ENCODE measurements at places on chromosomes 1 and 21.

- H3K4me1 ChIP-seq = no peaks in the 10 kb centered on the region
- H3K36me3 ChIP-seq = no peaks in the 10 kb centered on the region
- H3K27ac ChIP-seq = no peak overlapping the region
- H3K27me3 ChIP-seq = no peaks in the 10 kb centered on the region
- no peak for DNase-seq
These were observed 46.8 kb upstream of the PPM1J start for GRCh38 chr1:112761714-112762480.

DNA sequence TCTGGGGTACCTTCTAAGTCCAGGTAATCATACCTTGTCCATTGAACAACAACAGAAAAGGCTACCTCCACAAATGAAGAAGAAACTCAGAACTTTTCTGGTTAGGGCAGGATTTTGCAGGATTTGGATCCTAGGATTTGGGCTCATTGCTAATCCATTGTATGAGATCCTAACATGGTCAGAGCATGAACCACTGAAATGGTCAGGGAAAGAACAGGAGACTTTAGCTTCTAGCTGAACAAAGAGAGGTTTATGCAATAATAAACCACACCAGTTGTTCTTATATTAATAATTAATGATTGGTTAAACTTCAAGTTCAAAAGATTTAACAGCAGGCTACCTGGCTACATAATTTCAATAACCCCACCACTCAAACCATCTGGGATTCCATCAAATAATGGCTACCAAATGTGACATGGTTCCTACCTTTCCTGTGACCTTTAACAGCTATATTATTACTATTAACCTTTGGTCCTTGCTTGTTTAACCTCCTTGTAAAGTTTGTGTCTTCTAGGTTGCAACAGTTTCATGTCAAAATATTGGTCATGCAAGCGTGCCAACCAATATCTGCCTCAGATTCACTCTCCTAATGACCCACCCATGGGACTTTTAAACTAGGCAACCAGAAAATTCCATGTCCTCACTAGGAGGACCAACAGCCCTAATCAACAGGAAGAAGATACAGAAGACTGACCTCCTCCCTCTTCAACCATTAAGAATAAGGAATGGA is 60.6 kb upstream of the USH2A start:
- no peaks in the 10 kb centered on the region for H3K27me3 ChIP-seq
- DNase-seq = no peak
- H3K36me3 ChIP-seq = no peaks in the 10 kb centered on the region
- no peak overlapping the region for H3K27ac ChIP-seq
- H3K4me3 ChIP-seq = no peak overlapping the region

GRCh38 chr1:198019126-198019525 is 102.0 kb downstream of the LHX9 start:
- H3K4me3 ChIP-seq = no peak overlapping the region
- peaks cover 20% of the 10 kb centered on the region for H3K4me1 ChIP-seq
- DNase-seq = no peak
- H3K27me3 ChIP-seq = no peaks in the 10 kb centered on the region

- DNase-seq = no peak
- H3K4me3 ChIP-seq = no peak overlapping the region
- H3K27ac ChIP-seq = no peak overlapping the region
- no peaks in the 10 kb centered on the region for H3K27me3 ChIP-seq
- no peaks in the 10 kb centered on the region for H3K4me1 ChIP-seq
These were observed 618.3 kb downstream of the SMYD3 start for GRCh38 chr1:245888809-245889208.

GRCh38 chr1:109502364-109502851 is 7.1 kb downstream of the AMIGO1 start:
- no peak overlapping the region for H3K27ac ChIP-seq
- DNase-seq = no peak
- no peaks in the 10 kb centered on the region for H3K27me3 ChIP-seq

DNA sequence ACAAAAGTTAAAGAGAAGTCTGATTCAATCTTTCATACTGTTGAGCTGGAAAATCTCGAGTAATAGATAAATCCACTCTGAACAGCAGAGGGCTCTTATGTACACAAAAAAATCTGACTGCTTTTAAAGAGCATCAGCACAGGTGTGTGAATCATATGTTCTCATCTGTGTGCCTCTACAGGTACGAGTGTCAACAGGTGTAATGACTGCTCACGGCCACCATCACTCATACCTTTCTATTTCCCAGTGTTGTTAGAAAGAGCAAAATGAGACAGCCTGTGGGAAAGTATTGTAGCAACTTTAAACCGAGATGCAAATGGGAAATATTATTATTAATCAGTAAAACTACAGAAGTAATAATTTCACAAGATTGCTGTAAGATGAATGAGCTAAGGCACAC is 49.0 kb upstream of the SCAF4 start:
- H3K27ac ChIP-seq = no peak overlapping the region
- DNase-seq = no peak
- H3K36me3 ChIP-seq = no peaks in the 10 kb centered on the region
- H3K27me3 ChIP-seq = no peaks in the 10 kb centered on the region

DNA sequence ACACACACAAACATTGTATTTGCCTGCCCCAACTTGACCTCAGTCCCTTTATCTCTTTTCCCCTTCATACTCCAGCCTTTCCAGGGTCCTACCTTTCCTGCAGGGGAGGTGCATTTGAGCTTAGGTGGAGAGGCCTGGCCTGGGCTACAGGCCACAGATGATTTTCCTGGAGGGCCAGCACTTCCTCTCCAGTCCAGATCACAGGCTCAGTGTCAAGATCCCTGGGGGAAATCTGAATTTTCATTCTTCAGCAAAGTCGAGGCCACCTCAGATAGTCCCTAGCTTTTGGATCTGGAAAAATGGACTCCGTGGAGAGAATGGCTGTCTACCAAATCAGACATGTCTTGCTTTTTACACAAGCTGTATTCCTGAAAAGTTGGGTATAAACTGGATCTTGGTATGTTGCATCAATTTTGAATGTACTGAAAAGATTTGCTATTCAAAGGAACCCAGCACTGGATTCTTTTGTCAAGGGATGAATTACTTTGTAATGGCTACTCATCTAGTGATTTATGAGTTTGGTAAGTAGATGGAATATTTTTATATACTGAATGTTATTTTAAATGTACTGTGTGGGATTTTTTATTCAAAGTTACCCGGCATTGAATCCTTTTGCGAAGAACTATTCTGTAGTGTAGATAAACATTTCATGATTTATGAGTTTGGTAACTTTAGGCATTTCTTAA is 78.7 kb downstream of the DDR2 start:
- H3K27me3 ChIP-seq = no peaks in the 10 kb centered on the region
- H3K36me3 ChIP-seq = peaks cover 22% of the 10 kb centered on the region
- DNase-seq = no peak
- H3K4me1 ChIP-seq = peaks cover 8% of the 10 kb centered on the region
- no peak overlapping the region for H3K27ac ChIP-seq
- H3K4me3 ChIP-seq = no peak overlapping the region

GRCh38 chr1:232899268-232899667 is 51.1 kb upstream of the NTPCR start:
- no peak overlapping the region for H3K27ac ChIP-seq
- H3K4me3 ChIP-seq = no peak overlapping the region
- no peak for DNase-seq
- H3K4me1 ChIP-seq = 0 out of 2 replicates have a peak, but pooled peaks cover 6% of the 10 kb centered on the region
- H3K36me3 ChIP-seq = no peaks in the 10 kb centered on the region

- no peak for DNase-seq
- no peaks in the 10 kb centered on the region for H3K4me1 ChIP-seq
- H3K27ac ChIP-seq = no peak overlapping the region
- no peaks in the 10 kb centered on the region for H3K36me3 ChIP-seq
- H3K27me3 ChIP-seq = no peaks in the 10 kb centered on the region
These were observed 598.1 kb upstream of the ADGRL4 start for GRCh38 chr1:79604490-79605198.

GRCh38 chr1:199422206-199422605 is 605.3 kb upstream of the NR5A2 start:
- DNase-seq = no peak
- no peaks in the 10 kb centered on the region for H3K36me3 ChIP-seq
- no peaks in the 10 kb centered on the region for H3K4me1 ChIP-seq
- no peaks in the 10 kb centered on the region for H3K27me3 ChIP-seq

All from SJSA1 (cell line).